NCI-H460 (cell line): ENCODE measurements at places on chromosomes 7 and 10.

DNA sequence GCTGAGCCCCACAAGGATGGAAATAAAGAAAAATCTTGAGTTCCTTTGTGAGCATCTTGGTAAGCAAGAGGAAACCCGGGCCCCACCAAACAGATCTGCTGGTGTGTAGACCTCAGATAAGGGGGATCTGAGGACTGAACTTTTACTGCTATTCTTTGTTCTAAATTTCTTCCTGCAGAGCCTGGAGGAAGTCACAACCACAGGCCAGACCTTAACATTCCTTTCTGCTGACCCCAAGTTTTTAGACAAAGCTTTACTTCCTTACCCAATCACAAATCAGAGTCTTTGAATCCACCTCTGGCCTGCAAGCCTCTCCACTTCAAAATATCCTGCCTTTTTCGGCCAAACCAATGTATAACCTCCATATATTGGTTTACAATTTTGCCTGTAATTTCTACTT lies 352.6 kb upstream of the AUTS2 start:
- no peak for DNase-seq

- DNase-seq = no peak
Observed at GRCh38 chr7:90345595-90346335, 751 bp upstream of the GTPBP10 start.

DNA sequence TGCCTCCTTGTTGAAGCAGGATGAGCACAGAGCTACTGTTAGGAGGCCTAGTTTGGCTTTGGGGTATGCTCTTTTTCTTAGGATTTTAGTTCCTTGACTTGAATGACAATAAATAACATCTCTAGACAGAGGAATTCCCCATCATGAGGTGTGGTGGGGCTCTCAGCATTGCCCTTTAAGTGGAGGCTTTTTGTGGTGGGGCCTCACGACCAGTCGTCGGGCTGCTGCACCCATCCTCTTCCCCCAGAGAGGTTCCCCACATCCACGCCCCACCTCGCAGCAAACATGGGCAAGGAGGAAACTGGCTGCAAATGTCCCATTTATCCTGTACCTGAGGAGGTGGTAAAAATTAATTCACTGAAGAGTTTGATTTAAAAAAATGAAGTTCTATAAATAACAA lies 36.1 kb upstream of the TARP start:
- DNase-seq = no peak

DNA sequence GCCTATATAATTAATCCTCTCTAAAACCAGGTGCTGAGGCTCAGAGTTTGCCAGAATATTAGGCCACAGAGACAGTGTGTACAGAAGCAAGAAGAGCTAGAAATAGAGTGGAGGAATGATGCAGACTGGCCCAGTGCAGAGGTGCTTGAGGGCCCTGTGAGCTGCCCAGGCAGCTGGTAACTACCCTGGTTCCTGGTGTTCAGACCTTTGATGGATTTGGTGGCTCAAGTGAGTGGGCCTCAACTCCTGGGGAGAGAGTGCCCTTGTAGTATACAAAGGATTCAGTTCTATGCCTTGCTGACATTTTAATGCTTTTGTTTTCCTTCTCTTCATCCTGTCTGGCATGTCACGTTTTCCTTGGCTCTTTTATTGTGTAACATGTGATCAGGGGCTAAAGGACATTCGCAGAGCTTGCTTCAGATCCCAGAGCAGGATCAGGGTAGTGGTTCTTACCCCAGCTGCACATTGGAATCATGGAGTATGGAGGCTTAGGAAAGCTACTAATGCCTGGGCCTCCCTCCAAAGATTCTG lies 20.0 kb downstream of the LRRC4 start:
- DNase-seq = no peak

- no peak for DNase-seq
Observed at GRCh38 chr10:11810313-11810766, 12.8 kb upstream of the PROSER2 start.
